CD4-positive, alpha-beta T cell treated with Interleukin-17A for 4 hours (primary cell): ENCODE measurements at places on chromosomes 5 and 9.

GRCh38 chr5:159628703-159629102, 287.6 kb upstream of the ADRA1B start:
- DNase-seq = no peak

DNA sequence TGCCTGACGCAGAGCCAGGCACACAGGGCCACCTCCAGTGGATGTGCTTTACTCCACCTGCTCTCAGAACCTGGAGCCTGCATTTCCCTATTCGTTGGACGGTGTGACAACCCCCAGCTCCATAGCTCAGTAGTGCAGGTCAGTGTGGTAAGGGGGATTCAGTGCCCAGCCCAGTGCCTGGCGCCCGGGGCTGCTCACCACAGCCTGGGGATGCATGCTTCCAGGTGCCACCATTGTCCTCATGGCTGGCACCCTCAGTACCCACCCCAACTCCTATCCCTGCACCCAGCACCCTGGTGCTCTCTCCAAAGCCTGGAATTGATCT, 32.8 kb upstream of the ADAMTS2 start:
- DNase-seq = no peak

- DNase-seq = no peak
Observed at GRCh38 chr5:56357426-56357825, 124.3 kb upstream of the ANKRD55 start.

- peak; percentile 63 for DNase-seq
Observed at GRCh38 chr5:77076961-77077828, 9.9 kb downstream of the ZBED3 start.

GRCh38 chr5:11110128-11110527, 349.1 kb upstream of the DAP start:
- no peak for DNase-seq

DNA sequence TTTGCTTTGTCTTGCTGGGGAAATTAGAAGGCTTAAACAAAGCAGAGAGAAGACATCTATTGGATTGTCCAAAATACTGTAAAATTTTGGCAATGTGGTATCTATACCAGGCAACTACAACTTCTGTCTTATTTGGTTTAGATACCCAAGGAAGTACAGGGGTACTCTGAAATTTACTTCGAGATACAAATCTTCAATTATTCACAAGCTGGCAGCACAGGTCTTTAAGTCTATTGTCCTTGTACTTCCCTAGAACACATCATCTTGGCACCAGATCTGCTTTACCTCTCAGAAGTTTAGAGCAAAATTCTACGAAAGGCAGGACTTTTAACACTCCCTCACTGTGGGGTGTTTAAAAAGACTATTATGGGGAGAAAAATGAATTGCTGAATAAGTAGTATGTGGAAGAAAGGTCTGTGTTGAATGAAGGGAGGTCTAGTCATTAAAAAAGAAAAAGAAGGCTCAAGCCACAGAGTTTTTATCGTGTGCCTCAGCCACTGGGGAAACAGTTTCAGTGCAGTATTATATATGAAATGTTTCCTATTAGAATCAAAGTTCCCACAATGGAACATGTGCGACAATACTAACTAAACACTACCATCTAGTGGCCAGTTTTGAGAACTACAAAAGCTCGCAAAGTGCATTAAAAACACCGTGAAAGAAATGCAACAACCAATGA, 93.7 kb downstream of the PDE4D start:
- no peak for DNase-seq

GRCh38 chr9:12764150-12764549, 10.7 kb upstream of the LURAP1L start:
- no peak for DNase-seq

GRCh38 chr5:53994148-53994547, 316.2 kb downstream of the ARL15 start:
- DNase-seq = no peak

DNA sequence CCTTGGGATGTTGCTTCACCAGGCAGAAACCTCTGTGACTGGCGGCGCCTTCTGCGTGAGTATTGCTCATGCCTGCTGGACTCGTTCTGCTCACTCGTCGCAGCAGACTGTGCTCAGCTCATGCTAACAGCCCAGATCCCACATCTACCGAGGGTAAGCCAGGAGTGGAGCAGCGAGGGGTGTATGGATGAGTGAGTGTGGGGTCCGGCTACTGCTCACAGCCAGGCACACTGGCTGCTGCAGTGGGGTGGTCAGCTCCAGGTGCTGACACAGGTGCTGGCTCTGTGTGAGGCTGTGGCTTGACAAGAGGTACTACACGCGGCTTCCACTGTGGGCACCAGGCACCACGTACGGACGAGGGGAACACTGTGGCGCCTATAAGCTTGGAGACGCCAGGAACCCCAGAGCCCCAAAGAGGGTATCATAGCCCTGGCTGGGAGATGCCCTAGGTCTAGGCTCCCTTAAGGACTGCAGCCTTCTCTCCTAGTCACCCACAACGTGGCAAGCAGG, 47.7 kb upstream of the CDH12 start:
- DNase-seq = no peak

DNA sequence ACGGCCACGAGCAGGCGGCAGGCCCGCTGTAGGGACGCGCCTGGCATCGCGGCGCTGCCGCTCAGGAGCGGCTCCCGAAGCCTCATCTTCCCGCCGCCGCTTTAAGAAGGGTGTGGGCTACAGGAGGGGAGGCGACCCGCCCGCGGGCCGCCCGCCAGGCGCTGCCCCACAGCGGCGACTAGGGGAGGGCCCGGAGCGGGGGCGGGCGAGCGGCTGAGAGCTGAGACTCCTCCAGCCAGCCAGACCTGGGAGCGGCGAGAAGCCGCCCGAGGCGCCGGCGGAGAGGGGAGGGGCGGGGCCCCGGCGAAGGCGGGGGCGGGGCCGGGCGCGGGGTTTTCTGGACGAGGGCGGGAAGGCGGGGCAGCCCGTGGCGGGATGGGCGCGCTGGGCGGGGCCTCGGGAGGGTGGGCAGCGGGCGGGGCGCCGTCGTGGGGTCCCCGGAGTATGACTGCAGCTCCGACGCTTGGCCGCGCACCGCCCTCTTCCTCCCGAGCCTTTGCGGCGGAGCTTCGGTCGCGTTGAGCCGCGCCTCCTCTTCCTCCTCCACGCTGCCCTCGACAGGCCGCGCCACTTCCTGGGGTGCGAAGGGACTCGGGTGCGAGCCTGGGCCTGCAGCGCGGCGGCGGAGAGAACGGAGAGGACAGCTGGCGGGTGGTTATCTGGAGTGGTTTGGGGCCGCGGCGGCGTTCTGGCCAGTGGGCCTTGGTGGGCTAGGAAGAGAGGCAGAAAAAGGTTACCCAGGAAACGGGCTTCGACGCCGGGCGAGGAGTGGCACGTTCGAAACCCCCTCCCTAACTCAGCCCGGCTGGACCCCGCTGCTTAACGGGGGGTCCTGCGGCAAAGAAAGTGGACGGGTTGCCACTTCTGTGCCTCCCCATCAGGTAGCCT, at the start of gene B4GALT1:
TSS of gene B4GALT1 (minus strand) at position 253 of the 888 bp plus-strand sequence. CDS start at position 86, 167 bp downstream.
- DNase-seq = peak; percentile 99

- no peak for DNase-seq
Observed at GRCh38 chr5:29208024-29208423, 1985.5 kb upstream of the CDH6 start.

DNA sequence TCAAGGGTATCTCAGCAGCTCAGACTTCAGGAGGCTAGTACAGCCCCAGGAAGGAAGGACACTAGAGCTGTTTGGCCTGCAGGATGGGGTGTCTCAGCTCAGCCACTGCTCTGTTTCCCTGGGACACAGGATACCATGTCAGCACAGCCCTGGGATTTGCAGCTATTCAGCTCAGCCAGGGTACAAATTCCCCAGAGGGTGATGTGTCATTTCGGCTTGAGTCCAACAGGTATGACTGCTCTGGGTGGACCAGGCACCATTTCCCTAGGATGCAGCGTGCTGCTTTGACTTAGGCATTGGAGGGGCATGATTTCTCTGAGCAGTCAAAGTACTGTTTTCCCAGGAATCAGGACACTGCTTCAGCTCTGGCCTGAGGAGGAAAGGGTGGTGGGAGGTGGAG, 130.1 kb downstream of the ARSB start:
- no peak for DNase-seq

- peak; percentile 10 for DNase-seq
Observed at GRCh38 chr9:113963017-113963620, 87.0 kb downstream of the ZNF618 start.

DNA sequence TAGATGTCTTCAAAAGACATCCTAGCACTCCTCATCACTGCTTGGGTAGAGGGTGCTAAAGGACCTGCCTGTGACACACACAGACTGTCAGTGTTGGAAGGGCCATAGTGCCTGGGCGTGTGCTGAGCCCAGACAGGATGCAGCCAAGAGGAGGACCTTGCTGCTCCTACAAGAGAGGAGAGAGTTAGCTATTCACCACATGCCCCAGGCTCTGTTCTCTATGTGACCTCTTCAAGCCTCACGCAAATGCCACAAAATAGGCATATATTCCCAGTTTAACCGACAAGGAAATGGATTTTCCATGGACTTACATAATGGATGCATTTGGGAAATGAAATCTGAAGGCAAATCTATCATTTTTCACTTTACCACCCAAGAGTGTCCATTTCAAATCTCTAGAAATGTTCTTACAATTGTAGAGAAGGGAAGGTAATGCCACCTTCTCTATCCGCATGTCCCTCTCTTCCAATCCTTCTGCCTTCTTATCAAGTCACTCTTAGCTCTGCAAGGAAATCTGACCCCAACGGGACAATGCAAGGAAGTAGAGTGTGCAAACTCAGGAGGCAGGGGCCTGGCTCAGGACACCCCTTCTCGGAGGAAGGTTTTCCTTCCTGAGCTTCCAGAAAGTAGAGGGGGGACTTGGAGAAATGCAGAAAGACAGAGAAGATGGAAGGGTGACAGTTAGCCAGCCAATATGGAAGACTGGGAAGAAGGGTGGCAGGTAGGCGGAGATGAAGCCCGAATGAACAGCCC, 49.5 kb downstream of the TRIM32 start:
- no peak for DNase-seq

DNA sequence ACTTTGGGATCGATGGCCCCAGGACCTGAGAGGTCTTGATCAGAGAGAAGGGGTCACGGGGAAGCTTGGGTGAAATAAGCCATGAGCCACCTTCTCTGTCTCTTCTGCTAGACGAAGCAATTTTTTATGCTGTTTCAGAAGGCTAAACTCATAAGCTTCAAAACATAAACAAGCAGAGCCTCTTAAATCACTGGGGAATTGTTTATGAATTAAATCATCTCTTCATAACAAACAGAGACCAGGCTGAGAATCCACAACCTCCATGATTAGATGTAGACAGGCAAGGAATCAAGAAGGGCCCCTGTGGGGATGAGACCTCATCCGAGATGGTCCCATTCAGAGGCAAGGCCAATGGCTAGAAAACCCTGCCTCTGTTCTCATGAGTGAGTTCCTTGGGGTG, 21.7 kb upstream of the TCOF1 start:
- DNase-seq = no peak

GRCh38 chr9:6655036-6655435, 9.5 kb upstream of the GLDC start:
- no peak for DNase-seq

DNA sequence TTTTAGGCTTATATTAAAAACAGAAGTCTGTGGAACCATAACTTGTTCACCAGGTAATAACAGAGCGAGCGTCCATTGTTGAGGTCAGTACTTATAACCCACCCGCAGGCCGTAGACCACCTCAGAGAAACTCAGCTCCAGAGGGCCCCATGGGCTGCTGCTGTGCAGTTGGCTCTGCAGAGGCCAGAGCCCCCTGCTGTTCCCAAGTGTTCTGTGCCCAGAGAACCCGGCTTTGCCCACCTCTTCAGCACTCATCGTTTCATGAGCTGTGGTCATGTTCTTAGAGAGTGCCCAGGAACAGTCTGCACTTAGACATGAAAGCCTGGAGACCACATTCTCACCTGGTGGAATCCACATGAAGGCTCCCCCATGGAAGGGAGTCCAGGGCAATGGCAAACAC, 50.4 kb upstream of the SLC2A8 start:
- no peak for DNase-seq

GRCh38 chr9:97647996-97648395, 14.4 kb downstream of the NCBP1 start:
- no peak for DNase-seq

DNA sequence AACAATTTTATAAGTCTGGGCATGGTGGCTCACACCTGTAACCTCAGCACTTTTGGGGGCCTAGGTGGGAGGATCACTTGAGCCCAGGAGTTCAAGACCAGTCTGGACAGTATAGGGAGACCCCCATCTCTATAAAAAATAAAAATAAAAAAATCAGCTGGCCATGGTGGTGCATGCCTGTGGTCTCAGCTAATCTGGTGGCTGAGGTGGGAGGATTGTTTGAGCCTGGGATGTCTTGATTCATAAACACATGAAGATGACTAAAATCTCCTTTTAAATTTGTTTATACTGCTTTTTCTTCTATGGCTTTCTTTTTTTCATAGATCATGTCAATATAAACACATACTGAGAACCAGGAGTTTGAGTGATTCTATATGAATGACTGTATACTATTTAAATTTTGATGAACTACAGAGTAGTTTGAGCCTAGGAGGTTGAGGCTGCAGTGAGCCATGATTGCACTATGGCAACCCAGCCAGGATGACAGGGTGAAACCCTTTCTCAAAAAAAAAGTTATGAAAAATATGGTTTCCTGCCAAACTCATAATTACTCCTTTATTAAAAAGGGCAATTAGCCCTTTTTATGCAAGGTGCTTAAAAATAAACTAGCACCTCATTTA, 14.2 kb downstream of the RIC1 start:
- no peak for DNase-seq
